ELR (cell line): ENCODE measurements at places on chromosomes 6 and 20.

DNA sequence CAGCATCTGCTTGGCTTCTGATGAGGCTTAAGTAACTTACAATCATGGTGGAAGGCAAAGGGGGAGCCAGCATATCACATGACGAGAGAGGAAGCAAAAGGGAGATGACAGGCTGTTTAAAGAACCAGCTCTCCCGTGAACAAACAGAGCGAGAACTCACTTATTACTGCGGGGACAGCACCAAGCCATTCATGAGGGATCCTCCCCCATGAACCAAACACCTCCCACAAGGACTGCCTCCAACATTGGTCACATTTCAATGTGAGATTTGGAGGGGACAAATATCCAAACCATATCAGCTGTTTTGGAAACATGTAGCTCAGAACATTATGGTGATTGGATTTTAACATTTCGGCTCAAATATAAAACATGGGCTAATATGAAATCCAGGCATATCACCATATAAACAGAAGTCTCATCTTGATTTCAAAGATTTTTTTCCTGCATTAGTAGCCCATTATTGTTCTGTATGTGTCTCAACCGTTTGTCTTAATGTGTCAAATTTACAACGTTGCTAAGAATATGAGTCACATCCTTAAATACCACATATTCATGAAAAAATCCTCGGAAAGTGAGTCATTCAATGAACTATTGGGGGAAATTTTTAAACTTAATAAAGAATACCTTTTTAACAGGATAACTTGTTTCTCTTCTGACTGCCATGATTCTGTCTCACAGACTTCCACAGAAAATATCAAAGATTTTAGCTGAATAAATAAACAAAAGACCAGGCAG lies 894.3 kb downstream of the TFAP2A start:
- DNase-seq: peak; percentile 96

DNA sequence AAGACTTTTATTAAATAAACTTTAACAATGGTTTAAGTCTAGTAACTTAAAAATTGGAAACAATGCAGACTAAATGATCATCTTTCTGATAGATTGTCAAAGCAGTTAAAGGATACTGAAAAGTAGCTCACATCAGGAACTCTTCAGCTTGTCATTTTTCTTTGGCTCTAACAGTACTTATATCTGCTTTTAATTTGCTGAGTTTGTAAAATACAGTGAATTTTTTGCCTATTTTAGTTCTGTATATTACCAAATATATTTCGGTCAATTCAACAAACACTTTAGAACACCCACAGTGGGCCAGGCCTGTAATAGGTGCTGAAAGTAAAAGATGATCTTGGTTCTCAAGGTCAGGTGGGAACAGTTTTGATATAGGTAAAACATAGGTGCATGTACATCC lies 22.3 kb downstream of the MKKS start:
- DNase-seq: no peak

DNA sequence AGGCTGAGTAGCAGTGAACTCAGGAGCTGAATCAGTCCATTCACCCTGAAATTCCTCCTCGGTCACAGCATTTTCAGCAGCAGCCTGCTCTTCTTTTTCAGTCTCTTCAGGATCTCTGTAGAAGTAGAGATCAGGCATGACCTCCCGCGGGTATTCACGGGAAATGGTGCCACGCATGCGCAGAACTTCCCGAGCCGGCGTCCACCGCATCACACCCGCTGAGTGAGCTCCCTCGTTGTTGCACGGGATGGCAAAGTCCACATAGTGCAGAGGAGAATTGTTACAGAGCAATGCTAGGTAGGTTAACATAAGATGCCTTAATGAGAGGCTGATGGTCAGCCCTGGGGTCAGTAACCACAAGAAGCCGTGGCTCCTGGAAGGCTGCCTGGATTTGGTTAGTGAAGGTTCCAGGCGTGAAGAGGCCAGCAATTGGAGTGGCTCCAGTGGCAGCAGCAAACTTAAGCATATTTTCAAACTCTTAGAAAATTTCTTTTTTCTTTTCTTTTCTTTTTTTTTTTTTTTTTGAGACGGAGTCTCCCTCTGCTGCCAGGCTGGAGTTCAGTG lies 113.5 kb upstream of the HDAC2 start:
- no peak for DNase-seq

GRCh38 chr6:34791164-34791700 lies 651 bp upstream of the BLTP3A start:
- DNase-seq: peak; percentile 47

- DNase-seq: no peak
Measured at GRCh38 chr6:43407296-43407695, 20.0 kb upstream of the ABCC10 start.
